ENCODE measurements at places on chromosomes 5 and 9. TPM values are rescaled to one million over a fixed set of nuclear protein-coding genes. Genes with fewer than 3 reads are reported as not detected.

The TMOD1 gene
- under 0.01 TPM for total RNA-seq

The CXCL14 gene
- under 0.01 TPM for total RNA-seq

The RABL6 gene
- 80.5 TPM for total RNA-seq

The CD74 gene
- total RNA-seq: 0.37 TPM

The SDHA gene
- 107 TPM for total RNA-seq

The PCDHGB2 gene
- 1.1 TPM for total RNA-seq

The MARCHF3 gene
- total RNA-seq: 10.6 TPM

The ZNF883 gene
- 2.0 TPM for total RNA-seq

The CDC25C gene
- 11.9 TPM for total RNA-seq

The GMCL2 gene
- total RNA-seq: not detected

The FAM163B gene
- not detected for total RNA-seq

The DMRT3 gene
- not detected for total RNA-seq
